ENCODE measurements at places on chromosomes 1 and 21.

DNA sequence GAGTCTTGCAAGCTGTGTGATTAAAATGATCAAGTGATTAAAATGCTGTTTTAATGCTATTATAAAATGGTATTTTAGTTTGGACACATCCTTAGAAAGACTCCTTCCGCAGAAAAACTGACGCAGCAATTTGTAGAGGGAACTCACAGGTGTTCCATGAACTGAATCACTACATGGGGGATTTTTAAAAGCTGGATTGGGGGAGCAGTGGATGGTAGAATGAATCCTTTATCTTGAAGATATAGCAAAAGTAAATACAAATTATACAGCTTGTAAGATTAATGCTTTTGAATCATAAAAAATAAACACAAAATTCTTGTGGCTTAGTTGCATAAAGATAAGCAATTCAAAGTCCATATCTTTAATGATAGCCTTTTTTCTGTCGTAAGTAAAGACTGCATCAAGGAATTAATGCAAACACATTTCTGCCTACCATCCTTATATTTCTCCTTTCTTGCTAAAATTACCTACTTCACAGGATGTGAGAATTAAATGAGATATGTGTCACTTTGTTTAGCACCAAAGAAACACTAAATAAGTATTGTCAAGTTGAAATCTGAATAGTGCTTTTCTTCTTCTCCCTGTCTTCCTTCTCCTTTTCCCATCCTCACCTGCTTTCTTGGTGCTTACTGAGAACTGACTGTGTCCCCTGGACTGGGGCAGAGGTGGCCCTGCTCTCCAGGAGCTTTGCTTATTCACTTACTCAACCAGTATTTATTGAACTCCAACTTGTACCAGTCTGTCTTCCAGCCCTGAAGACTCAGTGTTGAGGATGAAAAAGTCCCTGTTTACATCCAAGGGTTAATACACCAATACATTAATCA is 61.5 kb upstream of the F3 start:
- DNase-seq = no peak

- DNase-seq = no peak
Observed at GRCh38 chr1:24205345-24206082, 18.4 kb upstream of the IFNLR1 start.

DNA sequence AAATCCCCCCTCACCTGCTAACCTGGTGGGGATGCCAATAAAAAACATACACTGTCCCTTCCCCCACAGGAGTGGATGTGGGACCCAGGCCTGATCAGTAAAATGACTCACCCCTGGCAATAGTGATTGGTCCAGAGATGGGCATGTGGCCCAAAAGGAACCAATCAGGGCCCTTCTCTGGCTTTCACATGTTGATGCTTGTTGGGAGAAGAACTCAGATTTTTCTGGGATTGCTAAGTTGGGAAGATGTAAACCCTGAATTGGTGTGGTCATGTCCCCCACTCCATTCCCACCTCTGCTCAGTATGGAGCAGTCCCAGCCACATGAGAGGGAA is 43.6 kb upstream of the ACTL8 start:
- DNase-seq = no peak

- no peak for DNase-seq
Observed at GRCh38 chr1:214067397-214067796, 79.6 kb downstream of the PROX1 start.

GRCh38 chr21:33383056-33383888 is 19.9 kb upstream of the IFNGR2 start:
- DNase-seq = peak; percentile 83

- no peak for DNase-seq
Observed at GRCh38 chr1:86953167-86953566, 38.7 kb downstream of the HS2ST1 start.

Measured in astrocyte of the spinal cord (primary cell).